ENCODE measurements at places on chromosomes 12 and 14.

DNA sequence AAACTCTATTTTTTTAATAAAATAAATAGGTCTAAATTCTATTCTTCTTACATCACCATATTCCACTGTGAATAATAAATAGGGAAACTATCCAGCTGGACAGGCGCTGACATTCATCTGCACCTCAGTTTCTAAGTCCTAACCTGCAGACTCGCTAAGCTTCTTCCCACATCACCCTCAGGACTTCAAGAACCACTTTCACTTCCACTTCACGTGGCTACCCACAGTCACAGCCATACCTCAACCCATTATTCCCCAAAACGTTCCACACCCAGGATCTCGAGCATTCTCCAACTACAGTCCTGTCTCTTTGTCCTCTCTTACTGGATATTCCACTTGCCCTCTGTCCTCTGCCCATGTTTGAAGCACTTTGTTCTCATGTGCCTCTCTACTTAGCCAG is 71.1 kb downstream of the C2CD5 start:
- no peak for DNase-seq

- no peak for DNase-seq
Observed at GRCh38 chr12:45260104-45260815, 44.4 kb downstream of the ANO6 start.

GRCh38 chr12:3775385-3776035 is 22.6 kb upstream of the CRACR2A start:
- DNase-seq, result no peak

DNA sequence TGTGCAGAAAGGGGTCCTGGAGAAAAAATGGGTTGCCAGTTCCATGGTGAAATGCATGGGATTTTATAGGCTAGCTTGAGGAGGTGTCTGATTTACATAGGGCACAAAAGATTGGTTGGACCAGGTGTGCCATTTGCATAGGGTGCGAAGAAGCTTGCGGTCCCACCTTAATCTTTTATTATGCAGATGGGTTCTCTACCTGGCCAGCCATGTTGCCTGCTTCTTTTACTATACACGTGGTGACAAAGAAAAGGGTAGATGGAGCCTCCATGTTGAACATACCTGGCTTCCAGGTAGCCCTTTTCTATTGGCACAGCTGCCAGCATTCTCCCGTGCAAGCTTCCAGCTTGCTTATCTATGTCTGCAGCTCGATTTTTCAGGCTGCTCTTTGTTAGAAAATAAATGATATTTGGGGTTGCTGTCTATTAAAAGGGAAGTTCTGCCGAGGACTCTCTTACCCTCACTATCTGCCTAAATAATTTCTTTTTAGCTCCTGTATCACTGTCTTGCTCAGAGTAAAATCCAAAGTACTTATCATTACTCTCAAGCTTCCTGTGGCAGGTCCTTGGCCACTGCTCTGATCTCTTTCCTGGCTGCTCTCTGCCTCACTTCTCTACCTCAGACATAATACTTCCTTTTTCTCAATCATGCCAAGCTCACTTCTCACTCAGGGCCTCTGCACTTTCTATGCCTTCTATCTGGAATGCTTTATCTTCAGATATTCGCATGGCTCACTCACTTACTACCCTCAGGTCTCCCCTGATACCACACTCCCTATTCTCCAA is 216.0 kb upstream of the DAAM1 start:
- no peak for DNase-seq

DNA sequence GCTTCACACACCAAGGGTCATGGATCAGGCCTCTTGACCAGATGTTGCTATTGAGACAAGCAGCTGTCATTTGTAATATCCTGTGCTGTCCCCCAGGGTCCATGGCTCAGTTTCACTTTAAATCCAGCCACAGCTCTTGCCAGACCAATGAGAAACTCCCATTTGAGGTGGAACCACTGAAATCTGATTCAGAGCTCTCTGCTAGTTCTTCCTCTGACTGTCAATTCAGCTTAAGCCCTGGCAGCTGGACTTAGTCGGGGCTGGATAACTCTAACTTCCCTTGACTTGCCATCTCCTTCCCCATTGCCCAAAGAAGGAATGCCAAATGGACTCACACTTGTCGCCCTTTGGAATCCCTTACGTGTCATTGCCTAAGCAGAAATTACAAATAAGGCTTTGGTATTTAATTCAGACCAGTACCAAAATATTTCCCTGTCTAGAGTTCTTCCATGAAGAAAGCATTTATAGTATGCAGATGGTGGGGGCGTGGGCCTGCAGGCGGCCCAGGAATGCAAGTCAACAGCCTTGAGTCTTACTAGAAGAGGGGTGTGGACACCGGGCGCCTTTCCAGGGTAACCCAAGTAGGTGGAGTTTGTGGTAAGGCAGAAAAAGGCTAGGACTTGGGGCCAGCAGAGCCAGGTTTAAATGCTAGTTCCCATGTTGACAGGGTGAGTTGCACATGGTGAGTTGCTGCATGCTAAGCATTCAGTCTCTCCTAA is 96.9 kb upstream of the TMPO start:
- DNase-seq, result no peak

DNA sequence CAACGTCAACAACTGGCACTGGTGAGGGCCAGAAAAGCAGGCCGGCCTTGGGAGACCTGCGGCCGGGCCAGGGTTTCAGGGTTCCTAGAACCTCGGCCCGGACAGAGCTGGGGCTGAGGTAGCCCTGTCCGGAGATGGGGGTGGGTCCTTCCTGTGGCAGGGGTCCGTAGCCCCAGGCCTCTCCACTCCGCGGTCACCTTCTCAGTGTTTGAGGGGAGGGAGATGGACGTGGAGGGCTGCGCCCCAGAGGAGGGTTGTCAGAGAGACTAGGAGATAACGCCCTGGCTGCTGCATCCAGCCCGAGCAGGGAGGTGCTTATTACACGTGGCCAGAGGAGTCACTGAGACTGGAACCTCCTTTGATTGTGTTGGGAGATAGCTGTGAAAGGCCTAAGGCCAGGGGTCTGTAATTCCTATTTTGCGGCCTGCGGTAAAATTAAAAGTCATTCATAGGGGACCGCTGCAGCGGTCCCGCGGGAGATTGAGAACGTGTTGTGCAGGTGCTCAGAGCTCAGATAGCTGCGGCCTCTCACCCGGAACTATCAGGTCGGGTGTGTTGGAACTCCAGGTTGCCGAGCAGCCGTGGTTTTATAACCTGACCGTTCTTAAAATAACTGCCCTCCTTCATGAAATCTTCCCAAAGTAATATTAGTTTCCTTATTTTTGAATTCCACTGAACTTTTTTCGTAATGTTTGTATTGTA is 507 bp downstream of the AHSA1 start:
- peak; percentile 19 for DNase-seq

- DNase-seq, result peak; percentile 56
Observed at GRCh38 chr12:70049596-70050360, 193.5 kb upstream of the CNOT2 start.

GRCh38 chr12:95215949-95216348 is 1.3 kb downstream of the FGD6 start:
- DNase-seq, result no peak

DNA sequence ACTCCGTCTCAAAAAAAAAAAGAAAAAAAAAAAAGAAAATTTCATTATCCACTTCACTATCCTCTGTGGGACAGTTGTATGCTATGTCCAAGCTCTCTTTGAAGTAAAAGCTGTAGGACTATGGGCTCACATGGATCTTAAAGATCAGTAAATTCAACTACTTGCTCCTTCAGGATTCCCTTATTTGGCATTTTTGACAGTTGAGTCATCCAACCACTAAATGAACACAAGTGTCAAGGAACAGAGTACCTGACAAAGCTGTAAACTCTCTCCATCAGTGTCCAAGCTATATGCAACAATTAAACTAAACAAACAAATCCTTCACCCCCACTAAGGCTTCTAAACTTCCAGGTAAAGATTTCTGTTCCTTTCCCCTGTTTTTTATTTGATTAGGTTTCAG is 177.0 kb downstream of the CEP128 start:
- no peak for DNase-seq

DNA sequence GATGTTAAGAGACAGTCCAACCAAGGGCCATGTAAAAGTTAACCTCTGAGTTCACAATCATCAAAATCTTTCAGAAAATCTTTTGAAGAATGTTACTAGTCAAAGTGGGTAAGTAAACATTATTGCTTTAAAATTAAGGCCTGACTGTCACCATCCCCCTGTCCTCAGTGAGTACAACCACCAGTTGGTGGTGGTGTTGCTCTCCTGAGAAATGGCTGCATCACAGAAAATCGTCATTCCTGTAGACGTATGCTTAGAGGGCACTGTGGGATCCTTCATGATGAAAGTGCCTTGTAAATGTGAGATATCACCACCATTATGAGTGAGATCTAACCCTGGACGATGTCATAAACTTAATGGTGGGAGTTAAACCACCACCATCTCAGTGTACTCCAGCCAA is 451.2 kb downstream of the RPS29 start:
- no peak for DNase-seq

DNA sequence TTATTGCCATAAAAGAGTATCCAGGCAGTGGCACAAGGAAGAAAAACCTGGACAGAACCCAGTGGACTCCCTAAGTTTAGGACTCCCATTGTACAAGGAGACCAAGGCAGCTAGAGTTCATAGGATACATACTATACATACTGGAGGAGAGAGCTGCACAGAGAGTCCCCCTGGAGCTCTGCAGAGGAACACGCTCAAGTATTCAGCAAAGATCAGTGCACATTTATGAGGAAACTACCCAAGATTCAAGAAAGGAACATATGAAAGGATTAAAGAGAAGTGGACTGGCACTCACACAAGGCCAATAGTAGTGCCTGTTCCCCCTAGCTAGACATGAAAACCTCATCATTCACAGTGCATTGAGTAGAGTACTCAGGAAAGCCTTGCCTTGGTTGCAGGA is 43.0 kb upstream of the CHPT1 start:
- no peak for DNase-seq

DNA sequence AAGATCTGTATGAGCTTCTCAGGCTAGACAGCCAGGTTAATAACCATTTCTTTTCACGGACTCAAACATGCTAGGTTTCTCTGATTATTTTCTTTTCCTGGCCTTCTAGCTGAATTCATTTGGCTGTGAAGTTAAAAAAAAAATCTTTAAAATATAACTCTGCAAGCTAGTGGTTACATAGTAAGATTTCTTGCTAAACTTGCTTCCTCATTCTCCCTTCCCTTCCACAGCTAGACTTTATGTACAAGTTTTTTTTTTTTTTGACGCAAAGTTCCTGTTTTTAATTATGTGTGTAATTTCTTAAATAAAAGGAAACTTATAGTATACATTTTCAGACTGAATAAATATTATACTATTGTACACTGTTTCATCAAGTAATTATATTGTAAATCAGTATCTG is 145.4 kb downstream of the TMTC2 start:
- DNase-seq, result no peak

DNA sequence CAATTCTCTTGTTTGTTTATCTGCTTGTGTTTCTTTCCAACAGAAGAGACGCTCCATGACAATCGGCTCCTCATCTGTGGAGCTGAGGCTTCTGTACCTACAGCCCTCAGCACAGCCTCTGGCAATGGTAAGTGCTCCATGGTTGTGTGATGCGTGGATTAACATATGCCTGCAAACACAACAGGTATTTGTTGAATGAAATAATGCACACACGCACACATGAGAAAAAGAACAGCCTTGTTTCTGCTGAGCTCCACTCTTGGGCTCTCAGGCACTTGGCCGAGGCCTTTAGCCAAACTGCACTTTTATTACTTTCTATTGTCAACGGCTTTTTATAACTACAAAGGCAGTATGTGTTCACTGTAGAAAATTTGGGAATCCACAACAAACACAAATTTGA is 120.4 kb upstream of the TMCC3 start:
- no peak for DNase-seq

GRCh38 chr12:119176267-119177055 is 2.3 kb upstream of the HSPB8 start:
- DNase-seq, result no peak

- DNase-seq, result no peak
Observed at GRCh38 chr12:38157933-38158401, 158.6 kb upstream of the ALG10B start.

DNA sequence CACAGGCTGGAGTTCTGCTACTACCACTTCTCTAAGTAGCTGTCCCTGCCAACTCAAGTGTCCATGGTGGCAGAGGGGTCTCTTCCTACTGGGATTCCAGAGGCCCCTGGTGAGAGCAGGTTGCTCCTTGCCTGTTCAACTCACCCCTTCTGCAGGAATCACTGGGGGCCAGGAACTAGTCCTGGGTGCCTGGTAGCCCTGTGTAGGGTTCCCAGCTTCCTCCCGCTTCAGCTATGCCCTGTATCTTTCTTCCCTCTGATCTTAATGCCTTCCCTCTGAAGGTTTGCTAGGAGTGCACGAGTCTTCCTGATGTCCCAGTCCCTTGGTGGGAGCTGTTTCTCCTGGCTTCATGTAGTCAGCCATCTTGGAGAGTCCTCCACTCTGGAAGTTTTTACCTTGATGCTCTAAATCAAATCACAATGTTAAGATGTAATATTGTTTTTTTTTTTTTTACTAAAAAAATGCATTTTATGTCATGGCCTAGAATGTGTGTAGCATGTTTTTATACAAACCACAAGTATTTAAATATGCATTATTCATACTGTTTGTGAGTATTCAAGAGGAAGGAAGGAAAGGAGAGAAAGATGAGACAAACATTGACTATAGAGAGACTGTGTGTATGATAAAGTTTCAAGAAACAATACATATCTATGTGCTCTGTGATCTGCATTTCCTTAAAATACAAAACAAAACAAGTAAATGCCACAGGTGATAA is 54.7 kb downstream of the FRS2 start:
- no peak for DNase-seq

- DNase-seq, result no peak
Observed at GRCh38 chr12:111457071-111457470, 51.3 kb downstream of the SH2B3 start.

DNA sequence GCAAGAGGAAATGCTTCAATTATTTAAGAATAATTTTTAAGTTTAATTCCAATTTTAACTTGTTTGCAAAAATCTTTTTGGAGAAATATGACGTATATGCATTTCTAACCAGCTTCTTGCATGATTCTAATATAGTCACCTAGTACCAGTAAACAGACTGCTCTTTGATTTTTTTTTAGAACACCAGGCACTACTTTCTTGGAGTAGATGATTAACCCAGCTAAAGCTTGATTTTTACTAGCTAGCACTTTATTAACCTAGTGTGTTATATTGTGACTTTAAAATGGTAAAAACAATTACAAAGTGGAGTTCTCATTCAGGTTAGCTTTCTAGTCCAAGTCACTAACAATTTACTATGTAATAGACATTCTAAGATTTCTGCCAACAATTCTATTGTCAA is 32.6 kb upstream of the FGD4 start:
- no peak for DNase-seq

GRCh38 chr12:52207106-52207505 is 15.3 kb upstream of the KRT80 start:
- no peak for DNase-seq

DNA sequence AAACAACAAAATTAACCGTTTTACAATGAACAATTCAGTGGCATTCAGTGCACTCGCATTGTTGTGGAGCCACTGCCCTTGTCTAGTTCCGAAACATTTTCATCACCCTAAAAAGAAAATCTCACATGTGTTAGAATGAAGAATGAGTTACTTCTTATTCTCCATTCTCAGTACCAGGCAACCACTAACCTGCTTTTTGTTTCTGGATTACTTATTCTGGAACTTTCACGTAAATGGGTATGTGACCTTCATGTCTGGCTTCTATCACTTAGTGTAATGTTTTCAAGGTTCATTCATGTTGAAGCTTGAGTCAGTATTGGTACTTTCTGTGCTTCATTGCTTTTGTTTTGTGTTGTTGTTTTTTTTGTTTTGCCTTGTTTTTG is 15.6 kb downstream of the RCOR1 start:
- no peak for DNase-seq
